Activated naive CD8-positive, alpha-beta T cell treated with anti-CD3 and anti-CD28 coated beads, Interleukin-2, amount 10 ng/mL, durations not matched to agents 7 days and 5 days (primary cell): ENCODE measurements at places on chromosomes 6 and 20.

DNA sequence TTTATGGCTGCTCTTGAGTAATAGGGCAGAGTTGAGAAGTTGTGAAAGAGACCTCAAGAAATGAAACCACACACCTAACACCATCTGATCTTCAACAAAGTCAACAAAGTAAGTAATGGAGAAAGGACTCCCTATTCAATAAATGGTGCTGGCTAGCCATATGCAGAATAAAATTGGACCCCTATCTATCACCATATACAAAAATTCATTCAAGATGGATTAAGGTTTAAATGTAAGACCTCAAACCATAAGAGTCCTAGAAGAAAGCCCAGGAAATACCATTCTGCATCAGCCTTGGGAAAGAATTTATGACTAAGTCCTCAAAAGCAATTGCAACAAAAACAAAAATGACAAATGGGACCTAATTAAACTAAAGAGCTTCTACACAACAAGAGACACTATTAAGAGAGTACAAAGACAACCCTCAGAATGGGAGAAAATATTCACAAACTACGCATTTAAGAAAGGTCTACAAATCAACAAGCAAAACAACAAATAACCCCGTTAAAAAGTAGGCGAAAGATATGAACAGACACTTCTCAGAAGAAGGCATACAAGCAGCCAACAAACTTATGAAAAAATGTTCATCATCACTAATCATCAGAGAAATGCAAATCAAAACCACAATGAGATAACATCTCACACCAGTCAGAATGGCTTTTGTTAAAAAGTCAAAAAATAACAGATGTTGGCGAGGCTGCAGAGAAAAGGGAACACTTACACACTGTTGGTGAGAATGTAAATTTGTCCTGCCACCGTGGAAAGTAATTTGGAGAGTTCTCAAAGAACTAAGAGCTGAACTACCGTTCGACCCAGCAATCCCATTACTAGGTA lies 4.0 kb downstream of the MAP3K5 start:
- no peak for DNase-seq

- DNase-seq: no peak
Measured at GRCh38 chr20:17391127-17391771, 139.9 kb downstream of the BFSP1 start.

DNA sequence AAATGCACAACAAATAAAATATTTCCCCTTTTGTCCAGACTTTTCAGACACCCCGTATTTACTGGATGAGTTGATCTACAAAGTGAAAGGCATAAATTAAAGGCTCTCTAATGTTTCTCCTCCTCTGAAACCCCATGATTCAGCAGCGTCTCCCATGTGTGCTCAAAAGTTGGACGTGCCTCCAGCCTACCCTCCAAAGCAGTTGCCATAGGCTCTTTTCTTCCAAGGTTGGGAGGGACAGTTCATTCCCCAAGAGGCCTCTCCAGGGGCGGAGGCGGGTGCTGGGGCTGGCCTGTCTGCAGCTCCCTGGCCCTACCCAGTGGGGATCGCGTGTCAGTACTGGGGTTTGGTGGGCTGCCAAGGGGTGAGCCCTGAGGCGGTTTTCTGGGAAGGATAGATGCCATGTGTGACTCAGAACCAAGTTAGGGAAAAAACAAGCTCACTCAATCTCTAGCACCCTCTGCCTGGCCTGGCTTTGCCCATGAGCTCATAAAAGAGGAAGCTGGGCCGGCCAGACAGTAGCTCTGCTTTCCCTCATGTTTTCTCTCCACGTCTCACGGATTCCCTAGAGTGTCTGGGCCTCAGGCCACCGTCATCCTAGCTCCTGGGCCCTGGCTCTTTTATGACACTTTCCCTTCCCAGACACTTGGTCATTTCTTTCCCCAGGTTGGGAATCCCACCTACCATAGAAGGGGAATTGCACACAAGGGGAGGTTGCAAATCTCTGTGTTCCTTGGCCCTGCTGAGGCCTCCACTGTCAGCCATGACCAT lies 8.0 kb upstream of the IER3 start:
- DNase-seq: no peak

- no peak for DNase-seq
Measured at GRCh38 chr6:106757267-106757666, 127.9 kb downstream of the QRSL1 start.

- peak; percentile 97 for DNase-seq
Measured at GRCh38 chr20:35541783-35542662, at the start of gene ERGIC3. Gene ERGIC3, plus strand, starts transcription at chr20:35542078. Its CDS starts 20 bp downstream, at chr20:35542098.

GRCh38 chr6:36642913-36643817 lies 35.3 kb upstream of the CDKN1A start:
- DNase-seq: no peak

DNA sequence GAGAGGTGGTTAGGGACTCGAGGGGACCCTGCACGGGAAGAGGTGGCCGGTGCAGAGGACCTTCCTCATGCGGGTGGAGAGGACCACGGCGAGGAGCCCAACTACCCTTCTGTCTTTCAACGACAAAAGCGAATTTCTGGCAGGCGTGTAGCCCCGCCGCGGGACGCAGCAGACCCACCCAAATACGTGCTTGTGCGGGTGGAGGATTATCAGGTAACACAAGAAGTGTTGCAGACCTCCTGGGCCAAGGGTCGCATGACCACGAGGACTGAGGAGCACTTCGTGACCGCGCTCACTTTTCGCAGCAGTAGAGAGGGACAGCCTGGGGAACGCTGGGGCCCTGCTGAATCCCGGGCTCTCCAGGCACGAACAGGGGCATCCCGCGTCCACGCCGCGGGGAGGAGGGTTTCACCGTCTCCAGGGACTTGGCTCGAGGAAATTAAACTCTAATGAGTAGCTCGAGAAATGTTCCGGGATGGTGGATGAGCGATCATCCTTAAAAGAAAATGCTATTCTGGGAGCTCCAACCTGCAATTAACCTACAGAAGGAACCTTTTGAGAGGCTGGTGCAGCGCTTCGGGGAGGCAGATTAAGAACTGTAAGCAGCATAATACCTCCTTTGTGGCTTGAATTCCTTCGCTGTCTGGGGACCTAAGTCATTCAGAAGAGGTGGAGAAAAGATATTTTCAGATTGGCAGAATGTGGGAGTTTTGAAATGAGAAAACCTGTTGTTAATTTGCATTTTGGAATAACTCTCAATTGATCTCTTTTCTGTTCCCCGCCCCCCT lies 804 bp downstream of the C6orf141 start:
- peak; percentile 39 for DNase-seq

- DNase-seq: no peak
Measured at GRCh38 chr20:45154183-45154582, 20.5 kb upstream of the PI3 start.

- no peak for DNase-seq
Measured at GRCh38 chr6:169963581-169964297, 212.3 kb downstream of the ERMARD start.

GRCh38 chr20:51763965-51764602 lies 4.1 kb downstream of the ATP9A start:
- DNase-seq: no peak

DNA sequence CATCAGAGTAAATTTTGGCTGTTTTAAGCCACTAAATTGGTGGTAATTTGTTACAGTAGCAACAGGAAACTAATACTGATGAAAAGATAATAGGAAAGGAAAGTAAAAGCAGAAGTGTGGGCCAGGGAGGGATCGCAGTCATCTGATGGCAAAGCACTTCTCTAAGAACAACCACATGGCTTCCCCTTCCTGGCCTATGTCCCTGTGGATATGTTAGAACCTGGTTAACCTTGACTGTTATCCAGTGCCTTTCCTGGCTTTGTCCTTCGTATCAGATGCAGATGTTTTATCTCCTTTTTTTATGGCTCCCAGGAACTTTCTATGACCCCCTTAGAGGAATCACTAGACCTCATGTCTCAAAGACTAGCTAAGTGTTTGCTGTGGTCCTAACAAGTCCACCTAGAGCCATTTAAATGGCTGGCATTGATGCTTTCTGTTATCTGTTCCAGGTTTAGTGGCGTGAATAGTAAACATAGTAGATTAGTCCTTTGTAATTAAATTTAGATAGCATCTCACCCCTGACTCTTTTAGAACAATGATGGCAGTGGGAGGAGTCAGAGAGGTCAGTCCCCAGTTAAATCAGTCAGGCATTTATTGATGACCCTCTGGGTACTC lies 79.2 kb upstream of the PHACTR2 start:
- no peak for DNase-seq

DNA sequence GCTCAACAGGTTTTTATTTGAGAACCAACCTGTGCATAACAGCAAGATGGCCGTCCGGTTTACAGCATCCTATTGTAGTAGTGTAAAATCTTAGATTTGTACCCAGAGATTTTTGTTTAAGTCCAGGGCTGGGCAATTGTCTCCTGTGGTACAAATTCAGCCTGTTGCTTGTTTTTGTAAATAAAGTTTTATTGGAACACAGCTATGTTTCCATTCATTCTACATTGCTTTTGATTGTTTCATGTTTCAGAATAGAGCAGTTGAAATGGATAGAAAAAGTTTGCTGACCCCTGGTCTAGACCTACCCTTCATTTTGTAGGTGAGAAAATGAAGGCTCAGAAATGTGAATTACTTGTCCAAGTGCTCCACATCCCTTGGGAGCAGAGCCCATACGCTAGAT lies 8.5 kb downstream of the SMPDL3A start:
- no peak for DNase-seq

DNA sequence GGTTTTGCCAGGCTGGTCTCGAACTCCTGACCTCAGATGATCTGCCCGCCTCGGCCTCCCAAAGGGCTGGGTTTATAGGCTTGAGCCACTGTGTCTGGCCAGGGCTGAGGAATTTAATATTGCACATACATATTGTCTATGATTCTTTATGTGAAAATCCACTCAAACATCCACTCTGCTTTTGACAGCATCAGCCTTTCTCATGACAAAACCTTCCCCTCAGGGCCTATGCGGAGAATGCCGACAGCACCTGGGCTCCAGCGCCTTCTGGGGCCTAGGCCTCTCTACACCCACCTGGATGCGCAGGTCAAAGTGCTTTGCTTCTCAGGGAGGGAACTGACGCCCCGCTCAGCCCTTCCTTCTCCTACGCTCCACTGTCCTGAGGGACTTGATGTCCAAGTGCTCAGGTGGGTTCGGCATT lies 5.4 kb downstream of the RAMACL start:
- no peak for DNase-seq

GRCh38 chr6:121305957-121306607 lies 28.2 kb downstream of the TBC1D32 start:
- no peak for DNase-seq

- DNase-seq: no peak
Measured at GRCh38 chr6:79841577-79842375, 105.6 kb downstream of the ELOVL4 start.

DNA sequence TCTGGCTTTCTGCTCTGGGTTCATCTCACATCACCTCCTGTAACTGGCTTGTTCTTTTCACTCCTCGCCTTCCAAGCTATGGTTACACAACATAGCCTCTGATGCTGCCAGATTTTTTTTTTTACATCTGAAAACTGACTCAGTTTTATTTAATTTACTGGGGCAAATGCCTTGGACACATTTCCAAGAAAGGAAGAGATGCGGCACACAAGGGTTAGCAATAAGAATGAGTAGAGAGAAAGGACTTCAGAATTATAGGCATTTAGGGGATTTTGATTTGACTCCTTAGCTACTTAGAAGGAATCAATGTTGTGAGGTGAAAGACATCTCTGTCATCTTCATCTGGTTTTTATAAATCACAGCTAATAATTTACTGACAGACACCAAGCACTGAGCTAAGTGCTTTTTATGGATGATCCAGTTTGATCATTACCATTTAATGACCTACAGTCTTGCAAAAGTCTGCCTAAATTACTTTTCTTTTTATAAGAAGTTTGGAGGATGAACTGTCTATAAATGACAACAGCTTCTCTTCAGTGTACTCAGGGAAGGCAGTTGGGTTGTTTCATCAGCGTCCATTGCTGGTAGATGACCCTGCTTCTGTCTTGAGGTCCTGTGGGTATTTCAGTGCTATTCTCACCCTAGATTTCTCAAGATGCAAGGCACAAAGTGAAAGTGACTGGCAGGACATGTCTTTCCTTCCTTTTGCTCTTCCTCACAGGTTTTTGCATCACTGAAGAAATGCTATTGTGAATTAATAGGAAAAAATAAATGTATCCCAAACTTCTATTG lies 31.1 kb downstream of the LAMA4 start:
- DNase-seq: no peak

DNA sequence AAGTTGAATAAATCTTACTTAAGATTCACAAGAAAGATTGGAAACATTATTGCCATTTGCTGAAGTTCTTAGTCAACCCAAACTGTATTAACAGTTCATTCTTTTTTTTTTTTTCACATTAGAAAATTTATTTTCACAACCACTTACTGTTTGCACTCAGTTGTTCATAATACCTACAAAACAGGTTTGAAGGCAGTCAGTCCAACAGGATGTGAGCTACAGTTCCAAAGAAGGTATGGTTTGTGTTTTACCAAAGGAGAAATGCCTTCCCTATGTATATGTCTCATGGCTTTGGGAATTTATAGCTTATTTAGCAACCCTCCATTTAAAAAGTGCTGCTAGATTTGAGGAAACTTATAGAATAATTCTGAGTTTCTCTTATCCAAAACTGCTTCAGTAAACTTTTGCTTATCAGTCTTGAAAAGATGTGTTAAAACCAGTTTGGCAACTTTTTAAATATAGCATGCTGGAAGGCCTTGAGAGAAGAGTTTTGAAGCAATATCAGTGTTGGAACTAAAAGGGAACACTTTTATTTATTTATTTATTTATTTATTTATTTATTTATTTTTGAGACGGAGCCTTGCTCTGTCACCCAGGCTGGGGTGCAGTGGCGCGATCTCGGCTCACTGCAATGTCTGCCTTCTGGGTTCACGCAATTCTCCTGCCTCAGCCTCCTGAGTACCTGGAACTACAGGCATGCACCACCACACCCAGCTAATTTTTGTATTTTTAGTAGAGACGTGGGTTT lies 46.8 kb upstream of the RREB1 start:
- no peak for DNase-seq

DNA sequence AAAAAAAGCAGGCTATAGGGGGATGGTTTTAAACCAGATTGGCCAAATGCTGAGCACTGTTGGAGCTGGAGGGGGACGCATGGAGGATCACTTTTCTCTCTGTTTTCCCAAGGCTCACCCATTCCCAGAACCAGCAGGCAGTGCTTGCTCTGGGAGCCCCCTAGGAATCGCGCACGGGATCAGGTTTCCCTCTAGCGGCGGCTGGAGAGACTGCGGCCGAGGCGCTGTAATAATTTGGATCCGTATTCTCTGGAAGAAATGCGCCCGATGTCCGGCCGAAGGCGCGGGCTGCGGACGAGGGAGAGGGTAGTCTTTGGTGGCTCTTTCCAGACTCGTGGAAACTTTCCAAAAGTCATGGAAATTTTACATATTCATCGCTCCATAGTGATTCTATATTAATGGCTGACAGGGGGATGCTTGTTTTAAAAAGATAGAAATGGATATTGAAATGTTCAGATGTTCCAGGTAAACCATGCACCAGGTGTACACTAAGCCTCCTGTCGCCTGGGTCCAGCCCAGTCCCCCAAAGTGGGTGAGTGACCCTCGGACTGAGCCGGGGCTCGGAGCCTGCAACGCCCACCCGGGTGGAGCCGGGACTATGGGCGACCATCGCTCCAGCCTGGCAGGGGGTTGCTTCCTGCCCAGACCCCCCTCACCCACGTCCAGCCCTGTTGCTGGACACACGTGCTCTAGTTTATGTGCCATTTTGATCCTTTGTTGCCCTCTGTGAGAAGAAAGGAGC lies 78.7 kb upstream of the PHACTR3 start:
- DNase-seq: peak; percentile 51

GRCh38 chr6:81895511-81896185 lies 143.2 kb upstream of the TENT5A start:
- no peak for DNase-seq
